Thymus (tissue), 14 donors: ENCODE measurements at places on chromosomes 6 and 20. TPM values are rescaled to one million over a fixed set of nuclear protein-coding genes. Genes with fewer than 3 reads are reported as not detected.

Gene SIGLEC1
- 0.90 TPM for total RNA-seq

Gene COX4I2
- total RNA-seq = 4.1 TPM

Gene VWA7
- total RNA-seq = 0.76 TPM

Gene OTOR
- total RNA-seq = 0.19 TPM

GRCh38 chr6:122075917-122076316 is 323.5 kb upstream of the HSF2 start:
- no peak for DNase-seq
- H3K4me3 ChIP-seq = no peak overlapping the region
- H3K27ac ChIP-seq = no peak overlapping the region

DNA sequence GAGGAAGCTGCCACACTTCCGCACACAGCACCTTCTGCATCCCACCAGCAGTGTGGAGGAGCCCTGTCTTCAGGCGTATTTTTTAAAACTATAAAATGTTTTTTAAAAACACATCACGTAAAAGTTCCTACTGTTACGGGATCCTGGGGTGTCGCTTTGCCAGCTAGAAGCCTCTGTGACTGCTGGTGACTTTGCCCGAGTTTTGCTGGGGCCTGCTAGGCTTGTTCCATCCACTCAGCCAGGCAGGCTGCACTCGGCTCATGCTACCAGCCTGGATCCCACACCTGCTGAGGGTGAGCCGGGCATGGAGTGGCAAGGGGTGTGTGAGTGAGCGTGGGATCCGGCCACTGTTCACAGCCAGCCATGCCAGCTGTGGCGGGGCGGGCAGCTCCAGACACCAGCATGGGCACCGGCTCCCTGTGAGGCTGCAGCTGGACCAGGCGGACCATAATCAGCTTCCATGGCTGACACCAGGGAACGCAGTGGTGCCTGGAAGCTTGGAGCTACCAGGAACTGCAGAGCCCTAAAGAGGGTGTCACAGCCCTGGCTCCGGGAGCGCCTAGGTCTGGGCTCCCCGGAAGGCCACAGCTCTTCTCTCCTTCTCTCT is 12.3 kb upstream of the SLCO4A1 start:
- no peak overlapping the region for H3K27ac ChIP-seq
- no peaks in the 10 kb centered on the region for H3K36me3 ChIP-seq
- no peak for DNase-seq
- peaks cover 9% of the 10 kb centered on the region for H3K27me3 ChIP-seq

DNA sequence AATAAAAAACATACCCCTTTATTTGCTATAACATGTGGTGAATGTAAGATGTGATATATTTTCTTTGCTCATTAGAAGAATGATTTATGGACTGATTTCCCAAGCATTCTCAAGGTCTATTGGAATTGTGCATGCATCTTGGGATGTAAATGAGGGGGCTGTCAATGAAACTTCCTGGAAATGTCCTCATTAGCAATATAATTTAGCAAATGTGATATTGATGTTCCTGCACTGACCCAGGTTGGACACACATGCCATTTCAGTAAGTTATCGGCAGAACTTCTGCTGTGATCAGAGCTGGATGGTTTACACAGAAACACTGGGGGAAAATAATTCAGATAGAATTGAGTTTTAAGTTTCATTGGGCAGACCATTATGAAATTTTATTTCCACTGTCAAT is 99.9 kb downstream of the ELOVL4 start:
- H3K4me3 ChIP-seq = no peak overlapping the region
- H3K4me1 ChIP-seq = no peaks in the 10 kb centered on the region
- no peak for DNase-seq
